ENCODE measurements at places on chromosomes 4 and X.

GRCh38 chrX:54093571-54093970 lies 49.3 kb upstream of the PHF8 start:
- no peak for DNase-seq

DNA sequence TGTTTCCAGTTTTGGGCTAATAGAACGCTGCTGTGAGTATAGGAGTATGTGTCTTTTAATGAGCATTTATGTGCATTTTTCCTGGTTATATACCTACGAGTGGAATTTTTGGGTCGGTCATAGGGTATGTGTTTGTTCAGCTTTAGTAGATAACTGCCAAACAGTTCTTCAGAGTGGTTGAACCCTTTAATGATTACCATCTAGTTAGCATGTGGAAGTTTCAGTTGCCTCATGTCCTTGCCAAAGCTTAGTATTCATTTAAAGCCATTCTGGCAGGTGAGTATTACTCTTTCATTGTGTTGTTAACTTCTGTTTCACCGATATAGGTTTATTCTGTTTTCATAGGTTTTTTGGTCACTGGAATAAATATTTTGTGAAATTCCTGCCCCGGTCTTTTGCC lies 229.1 kb downstream of the ARHGAP10 start:
- no peak for DNase-seq

DNA sequence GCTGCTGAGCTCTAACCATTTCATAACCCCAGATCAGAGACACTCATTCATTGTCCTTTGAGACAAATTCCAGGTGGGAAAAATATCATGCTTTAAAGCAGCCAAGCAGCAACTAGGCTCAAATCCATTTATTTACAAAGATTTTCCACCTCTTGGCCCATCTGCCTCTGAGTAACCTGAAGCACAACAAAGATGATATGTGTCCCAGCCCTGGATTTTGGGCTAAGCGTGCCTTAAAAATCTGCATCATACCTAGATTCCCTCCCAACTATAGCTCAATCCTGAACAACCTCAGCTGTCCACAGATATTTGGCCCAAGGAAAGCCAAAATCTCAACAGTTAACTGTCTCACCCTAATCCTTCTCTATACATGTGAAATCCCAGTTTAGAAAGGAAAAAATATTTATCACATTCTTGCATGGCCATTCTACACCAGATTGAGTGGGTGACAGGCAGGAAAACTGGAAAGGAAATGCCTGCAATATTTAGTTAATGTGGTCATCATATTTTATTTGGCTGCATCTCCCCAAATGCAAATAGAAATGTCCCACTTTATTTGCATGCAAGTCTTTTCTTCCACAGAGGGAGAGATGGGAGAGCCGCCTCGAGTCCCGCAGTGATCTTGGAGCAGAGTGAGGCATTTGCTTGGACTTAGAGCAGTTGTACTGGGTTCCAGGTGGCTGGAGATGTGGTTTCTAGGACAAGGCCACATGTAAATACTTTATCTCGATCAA lies 146.4 kb upstream of the EOLA2 start:
- DNase-seq: no peak

DNA sequence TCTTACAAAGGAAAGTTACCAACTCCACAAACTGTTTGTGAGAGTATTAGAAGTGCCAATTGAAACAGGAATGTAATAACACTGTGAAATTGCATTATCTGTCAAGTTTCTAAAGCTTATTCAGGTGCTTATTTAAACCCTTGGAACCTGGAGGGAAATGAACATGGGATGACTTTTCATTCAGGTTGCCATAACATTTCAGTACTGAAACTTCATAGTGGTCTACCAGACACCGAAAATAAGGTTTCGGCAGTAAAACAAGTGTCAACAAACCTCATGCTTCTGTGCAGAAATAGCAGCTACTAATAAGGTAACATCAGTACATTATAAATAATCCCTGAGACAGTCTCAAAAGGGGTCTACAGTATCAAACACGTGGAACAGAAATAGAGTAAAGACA lies 890.7 kb upstream of the INTU start:
- DNase-seq: no peak

DNA sequence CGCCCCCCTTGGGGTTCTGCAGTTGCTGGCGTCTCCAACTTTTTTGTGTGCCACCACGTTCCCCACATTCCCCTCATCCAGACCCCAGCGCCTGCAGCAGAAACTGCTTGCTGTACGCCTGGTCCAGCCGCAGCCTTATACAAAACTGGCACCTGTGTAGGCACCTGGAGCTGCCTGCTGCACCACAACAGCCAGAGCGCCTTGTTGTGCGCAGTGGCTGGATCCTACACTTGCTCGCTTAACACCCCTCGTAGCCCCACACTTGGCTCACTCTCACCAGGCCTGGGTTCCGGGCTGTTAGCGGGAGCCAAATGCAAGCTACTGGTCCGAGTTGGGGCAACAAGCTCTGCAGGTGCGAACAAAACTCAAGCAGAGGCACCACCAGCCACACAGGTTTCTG lies 136.8 kb downstream of the TECRL start:
- DNase-seq: no peak

DNA sequence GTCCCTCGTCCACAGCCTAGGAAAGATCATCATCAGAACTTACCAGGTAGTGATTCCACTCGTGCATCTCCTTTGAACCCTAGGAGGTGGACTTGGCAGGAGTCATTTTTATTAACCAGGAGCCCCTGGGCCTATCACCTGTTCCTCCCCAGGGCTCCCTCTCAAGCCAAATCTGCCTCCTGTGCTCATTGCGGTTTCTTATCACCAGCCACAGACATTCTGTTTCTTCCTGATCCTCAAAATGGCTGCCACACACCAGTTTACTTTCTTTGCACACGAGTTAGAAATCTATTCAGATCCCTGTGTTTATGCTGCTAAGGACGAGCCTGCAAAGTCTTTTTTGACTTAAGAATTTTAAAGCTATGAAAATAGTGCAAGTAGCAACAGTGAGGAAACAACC lies 354.5 kb upstream of the BOD1L1 start:
- DNase-seq: no peak

- no peak for DNase-seq
Measured at GRCh38 chr4:173535957-173536356, 5.9 kb upstream of the HAND2 start.

GRCh38 chr4:122500852-122501501 lies 44.5 kb upstream of the IL2 start:
- no peak for DNase-seq

DNA sequence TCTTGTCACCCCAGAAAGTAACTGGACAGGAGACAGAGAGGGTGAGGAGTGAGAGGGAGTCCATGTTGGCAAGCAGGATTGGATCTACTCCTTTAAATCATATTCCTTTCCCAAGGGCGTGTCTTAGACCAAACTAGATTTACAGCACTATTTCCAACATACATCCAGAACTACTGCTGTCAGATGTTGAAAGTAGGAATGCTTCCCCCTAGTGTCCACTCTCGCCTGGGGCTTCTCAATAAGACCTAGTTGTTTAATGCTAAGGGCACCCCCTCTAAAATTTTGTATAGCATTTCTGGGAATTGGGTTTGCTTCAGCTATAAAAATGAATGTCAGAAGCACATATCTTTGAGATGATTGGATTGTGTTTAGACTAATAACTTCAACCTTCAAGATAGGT lies 13.3 kb downstream of the OFD1 start:
- DNase-seq: peak; percentile 4

GRCh38 chrX:136143711-136144110 lies 3.6 kb upstream of the FHL1 start:
- peak; percentile 11 for DNase-seq

All from activated CD4-positive, alpha-beta T cell treated with anti-CD3 and anti-CD28 coated beads for 4 hours (primary cell).